ENCODE measurements at places on chromosomes 5 and 9.
A peak's percentile ranks its signal among the peaks of the same experiment; 100 is the strongest.

DNA sequence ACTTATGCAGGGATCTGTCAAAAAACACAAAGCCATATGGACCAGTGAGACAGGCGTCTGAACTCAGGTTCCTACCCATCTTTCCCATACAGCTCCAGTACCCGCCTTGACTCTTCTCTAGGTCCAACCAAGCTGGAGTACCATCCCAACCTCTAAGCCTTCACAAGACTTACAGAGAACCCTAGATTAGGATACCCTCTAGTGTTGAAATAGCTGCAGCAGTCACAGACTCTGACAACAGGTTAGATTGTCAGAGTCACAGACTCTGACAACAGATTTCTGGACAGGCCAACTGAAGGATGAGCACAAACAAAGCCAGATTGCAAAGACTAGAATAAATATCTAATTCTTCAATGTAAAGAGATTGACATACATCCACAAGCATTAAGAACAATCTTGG lies 266.1 kb downstream of the GRIA1 start:
- no peak for DNase-seq

DNA sequence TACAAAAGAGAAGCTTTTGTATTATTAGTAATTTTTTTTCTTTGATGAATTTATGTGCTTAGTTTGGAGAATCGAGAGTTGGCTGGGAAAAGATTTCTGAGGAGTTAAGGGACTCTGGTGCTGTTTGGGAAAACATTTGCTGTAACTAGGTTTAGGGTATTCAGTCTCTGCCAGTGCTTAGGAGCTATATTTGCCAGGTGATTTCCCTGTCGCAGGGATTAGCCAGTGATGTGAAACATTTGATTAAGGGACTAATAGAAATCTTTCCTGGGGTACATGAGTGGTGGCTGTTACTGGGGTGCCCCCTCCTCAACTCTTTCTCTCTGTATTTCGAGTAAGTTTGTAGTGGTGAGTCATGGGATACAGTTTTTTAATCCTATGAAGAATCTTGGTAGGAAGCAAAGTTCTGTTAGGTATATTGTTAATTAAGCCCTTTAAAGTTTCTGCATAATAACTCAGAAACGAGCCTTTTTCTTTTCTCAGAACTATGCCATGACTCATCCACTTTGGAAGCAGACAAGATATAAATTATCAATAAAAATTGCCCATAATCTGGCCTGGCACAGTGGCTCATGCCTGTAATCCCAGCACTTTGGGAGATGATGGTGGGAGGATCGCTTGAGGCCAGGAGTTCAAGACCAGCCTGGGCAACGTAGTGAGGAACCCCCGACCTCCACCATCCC lies 18.6 kb downstream of the RGMB start:
- DNase-seq, result no peak

DNA sequence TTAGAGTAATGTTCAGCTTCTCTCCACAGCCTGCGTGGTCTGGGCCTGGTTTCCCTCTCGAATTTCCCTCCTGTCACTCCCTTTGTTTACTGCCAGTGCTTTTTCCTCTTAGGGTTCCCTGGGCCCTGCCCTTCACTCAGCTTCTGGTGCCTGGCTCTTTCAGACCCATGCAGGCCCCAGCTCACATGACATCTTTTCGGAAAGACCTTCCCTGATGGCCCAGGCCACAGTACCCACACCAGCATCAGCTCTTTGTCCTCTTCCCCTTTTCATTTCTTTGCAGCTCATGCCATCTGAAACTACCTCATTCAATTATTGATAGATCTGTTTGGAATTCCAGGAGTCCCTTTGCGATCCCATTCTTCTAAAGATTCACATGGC lies 68.1 kb upstream of the ABL1 start:
- DNase-seq, result no peak

DNA sequence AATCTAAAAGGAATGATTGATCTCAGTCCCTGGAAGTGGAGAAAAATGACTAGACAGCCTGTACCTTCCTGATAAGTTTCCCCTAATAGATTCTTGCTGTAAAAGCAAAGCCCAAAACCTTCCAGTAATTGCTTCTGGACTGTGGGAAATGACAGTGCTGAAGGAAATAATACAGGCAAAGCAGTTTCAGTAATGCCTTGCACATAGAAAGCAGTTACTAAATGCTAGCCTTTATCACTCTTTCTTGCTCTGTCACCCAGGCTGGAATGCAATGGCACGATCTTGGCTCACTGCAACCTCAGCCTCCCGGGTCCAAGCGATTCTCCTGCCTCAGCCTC lies 50.3 kb downstream of the MAP1B start:
- DNase-seq, result no peak

DNA sequence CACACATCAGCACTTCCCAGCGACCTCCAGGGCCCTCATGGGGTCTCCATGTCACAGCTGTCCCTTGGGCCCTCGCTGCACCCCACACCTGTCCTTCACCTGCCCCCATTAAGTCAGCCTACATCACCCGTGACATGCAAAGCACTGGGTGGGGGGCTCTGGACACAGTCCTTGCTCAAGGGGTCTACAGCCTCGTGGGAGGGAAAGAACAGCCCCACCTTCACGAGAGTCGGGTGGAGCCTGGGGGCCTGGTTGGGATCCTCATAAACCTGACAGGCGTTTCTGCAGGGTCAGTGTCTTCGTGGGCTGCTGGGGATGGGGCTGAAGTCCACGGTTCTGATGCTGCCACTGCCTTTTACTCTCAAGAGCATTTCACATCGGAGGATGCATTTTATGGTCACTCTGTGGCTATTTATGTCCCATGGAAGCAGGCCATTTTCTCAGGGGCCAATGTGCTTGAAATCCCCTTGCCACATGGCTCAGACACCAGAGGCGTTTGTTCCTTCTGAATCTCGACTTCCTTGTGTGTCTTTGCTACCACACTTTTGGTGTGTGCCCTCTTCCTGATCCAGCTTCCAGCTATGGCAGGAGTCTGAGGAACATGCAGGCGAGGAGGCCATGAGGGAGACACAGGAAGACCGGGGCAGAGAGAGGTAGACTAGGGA lies at the start of gene OR2V1:
TSS of gene OR2V1 (minus strand) at position 338 of the 665 bp plus-strand sequence. CDS start 5,865 bp downstream, outside the sequence.
- DNase-seq, result no peak

DNA sequence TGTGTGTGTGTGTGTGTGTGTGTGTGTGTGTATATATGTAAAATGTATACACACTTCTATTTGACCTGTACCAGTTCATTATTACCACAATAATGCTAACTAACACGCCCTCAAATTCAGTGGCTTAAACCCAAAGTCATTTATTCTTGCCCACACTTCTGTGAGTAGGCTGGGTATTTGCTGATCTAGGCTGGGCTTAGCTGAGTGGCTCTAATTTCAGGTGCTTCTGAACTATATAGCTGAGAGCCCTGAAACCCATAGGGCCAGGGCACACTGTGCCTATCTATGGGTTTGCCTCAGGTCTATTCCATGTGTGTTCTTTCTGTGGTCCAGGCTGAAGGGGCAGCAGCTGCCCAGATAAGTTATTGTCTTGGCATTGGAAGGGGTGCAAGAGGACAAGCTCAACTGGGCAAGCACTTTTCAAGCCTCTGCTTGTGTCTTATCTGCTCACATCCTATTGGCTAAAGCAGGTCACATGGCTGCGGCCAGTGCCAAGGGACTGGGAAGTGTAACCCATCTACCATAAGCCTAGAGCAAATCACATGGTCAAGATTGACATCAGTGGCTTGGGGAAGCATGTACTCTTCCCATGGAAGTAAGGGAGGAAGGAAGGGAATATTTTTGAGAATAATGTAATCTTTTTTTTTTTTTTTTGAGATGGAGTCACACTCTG lies 139.9 kb downstream of the PALM2AKAP2 start:
- DNase-seq, result no peak

- no peak for DNase-seq
Measured at GRCh38 chr9:75695921-75696320, 194.6 kb upstream of the PCSK5 start.

- DNase-seq, result no peak
Measured at GRCh38 chr5:66739951-66740350, 143.8 kb downstream of the MAST4 start.

DNA sequence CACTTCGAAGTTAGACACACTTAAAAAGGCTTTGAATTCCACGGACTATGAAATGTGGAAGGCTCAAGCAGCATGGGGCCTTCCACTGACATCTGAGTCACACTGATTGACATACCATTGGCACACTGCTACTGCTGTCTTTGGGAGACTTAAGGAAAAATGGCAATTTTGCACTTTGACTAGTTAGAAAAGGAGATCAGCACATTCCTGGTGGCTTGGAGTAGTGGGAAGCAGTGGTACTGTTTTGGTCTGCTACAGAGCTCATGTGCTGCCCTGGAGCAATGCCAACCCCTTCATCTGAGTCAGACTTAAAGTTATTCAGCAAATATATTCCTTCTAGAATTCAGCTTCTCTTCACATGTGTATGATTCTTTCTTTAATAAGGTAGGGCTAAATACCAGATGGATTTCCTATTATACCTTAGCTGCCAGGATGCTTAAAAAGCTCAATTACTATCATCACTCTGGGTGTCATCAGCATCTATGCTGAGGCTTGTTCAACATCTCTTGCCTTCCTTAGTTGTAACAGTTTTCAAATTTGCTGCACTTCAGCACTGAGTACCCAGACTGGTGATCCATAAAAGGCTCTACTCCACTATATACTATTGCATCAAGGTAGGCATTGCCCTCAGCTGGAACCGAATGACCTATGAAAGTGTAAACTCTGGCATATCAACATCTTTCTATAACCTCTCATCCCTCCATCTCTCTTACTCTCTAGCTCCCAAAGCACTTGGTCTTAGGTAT lies 42.3 kb upstream of the MOCS2 start:
- DNase-seq, result no peak

DNA sequence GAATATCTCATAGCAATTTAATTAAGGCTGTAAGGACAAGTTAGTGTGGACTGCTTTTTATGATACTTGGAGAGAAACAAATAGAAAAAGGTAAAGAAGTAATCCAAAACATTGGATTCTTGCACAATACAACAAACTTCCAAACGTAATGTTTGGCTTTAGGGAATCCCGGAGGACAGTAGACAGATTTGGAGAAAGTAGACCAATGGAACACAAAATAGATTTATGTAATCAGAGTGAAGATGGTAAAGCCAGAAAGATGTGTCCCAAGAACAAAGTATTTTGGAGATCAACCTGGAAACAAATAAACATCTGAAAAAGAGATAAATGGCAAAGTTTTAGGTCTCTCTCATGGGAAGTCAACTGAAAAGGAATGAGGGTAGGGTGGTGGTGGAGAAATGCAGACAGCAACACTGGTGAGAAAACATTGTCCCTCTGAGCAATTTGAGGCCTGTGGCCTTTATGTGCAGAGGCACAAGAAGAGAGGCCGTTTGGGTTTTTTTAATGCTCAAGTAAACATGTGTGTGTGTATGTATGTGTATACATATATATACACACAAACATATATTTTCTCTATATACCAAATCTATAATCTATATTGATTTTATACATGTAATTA lies 620.6 kb downstream of the PDE4D start:
- no peak for DNase-seq

DNA sequence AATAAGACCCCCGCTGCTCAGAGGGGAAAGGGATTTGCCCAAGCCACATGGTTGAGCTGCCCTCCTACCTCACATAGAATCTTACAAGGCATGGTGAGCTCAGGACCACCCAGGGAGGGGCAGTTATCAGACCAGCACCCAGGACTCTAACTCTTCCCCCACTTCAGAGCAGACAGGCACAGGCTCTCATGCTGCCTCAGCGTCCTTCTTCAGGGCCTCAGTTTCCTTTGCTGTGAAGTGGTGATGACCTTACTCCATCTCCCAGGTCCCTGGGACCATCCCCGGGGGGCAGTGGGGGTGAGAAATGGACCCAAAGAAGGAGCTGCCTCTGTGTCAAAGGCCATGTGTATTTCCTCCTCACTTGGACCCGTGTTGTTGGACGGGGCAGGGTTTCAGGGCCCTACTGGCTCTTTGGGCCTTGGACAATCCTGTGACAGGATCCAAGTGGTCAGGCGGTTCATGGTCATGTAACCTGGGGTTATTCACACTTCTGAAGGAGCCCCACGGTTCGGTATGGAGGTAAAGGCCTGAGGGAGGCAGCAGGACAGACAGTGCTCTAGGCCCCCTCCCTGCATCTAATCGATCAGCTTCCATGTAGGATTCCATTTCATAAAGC lies 31.7 kb upstream of the CSF1R start:
- no peak for DNase-seq

DNA sequence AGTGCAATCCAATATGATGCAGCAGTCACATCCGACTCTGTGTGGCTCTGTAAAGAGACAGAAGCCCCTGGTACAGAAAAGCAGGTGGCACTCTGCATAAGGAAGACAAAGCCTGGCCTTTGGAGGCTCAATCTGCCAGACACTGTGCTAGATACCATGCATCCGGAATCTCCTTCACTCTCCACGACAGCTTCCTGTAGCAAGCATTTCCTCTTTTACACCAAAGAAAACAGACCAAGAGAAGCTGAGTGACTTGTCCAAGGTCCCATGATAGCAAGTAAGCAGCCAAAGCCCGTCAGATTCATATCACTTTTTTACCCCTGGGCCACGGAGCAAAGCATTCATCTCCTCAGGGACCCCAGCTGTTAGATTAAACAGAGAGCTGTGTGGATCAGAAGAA lies 64.2 kb upstream of the SMIM23 start:
- peak; percentile 20 for DNase-seq

- DNase-seq, result no peak
Measured at GRCh38 chr5:66982056-66982387, 214.6 kb downstream of the CD180 start.

- no peak for DNase-seq
Measured at GRCh38 chr5:138849439-138849838, 25.7 kb downstream of the LRRTM2 start.

- no peak for DNase-seq
Measured at GRCh38 chr5:72480841-72481240, 26.4 kb downstream of the ZNF366 start.

- no peak for DNase-seq
Measured at GRCh38 chr5:29702875-29703274, 1490.6 kb upstream of the CDH6 start.

All from type B pancreatic cell (in vitro differentiated cells).